ENCODE measurements at places on chromosomes 16 and 17.
A peak's percentile ranks its signal among the peaks of the same experiment; 100 is the strongest.

GRCh38 chr17:37106049-37106448, 157.3 kb downstream of the AATF start:
- no peak for DNase-seq

DNA sequence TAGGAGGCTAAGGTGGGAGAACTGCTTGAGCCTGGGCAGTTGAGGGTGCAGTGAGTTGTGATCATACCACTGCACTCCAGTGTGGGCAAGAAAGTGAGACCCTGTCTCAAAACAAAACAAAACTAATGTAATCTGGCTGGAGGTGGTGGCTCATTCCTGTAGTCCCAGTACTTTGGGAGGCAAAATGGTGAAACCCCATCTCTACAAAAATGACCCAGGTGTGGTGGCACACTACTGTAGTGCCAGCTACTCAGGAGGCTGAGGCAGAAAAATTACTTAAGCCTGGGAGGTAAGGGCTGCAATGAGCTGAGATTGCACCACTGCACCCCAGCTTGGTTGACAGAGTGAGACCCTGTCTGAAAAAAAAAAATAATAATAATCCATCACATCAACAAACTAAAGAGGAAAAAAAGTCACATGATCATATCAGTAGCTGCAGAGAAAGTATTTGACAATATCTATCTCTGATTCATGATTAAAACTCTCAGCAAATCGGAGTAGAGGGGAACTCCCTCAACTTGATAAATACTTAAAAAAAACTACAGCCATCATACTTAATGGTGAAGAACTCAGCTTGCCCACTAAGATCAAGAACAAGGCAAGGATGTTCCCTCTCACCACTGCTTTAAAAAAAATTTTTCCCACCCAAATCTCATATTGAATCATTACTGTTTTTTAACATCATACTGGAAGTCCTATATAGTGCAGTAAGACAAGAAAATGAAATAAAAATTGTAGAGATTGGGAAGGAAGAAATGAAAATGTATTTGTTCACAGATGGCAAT, 31.0 kb downstream of the DHRS7B start:
- no peak for DNase-seq

DNA sequence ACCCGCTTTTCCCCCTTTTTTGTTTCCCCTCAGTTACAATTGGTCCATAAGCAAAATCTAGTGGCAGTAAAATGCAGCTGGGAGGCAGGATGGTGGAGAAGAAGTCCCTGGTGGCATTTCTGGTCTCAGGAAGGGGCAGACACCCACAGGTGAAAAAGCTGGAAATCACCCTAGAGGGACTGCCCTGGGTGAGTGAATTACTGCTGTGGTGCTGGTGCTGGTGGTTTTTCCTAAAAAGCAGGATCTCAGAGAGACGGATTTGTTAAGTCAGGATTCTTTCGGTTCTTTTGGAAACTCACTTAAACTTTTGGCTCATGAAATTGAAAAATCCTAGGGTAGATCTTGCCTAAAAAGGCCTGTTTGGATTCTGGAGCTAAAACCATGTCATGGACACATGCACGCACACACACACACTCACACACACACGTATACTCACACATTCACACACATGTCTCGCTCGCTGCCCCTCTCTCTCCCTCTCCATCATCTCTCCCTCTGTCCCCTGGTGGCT, 65.8 kb downstream of the NKD1 start:
- DNase-seq = no peak

GRCh38 chr17:81844887-81845286, 10.0 kb upstream of the PPP1R27 start:
- DNase-seq = no peak

- DNase-seq = no peak
These were observed 2.0 kb downstream of the SLC13A5 start for GRCh38 chr17:6711081-6711674.

DNA sequence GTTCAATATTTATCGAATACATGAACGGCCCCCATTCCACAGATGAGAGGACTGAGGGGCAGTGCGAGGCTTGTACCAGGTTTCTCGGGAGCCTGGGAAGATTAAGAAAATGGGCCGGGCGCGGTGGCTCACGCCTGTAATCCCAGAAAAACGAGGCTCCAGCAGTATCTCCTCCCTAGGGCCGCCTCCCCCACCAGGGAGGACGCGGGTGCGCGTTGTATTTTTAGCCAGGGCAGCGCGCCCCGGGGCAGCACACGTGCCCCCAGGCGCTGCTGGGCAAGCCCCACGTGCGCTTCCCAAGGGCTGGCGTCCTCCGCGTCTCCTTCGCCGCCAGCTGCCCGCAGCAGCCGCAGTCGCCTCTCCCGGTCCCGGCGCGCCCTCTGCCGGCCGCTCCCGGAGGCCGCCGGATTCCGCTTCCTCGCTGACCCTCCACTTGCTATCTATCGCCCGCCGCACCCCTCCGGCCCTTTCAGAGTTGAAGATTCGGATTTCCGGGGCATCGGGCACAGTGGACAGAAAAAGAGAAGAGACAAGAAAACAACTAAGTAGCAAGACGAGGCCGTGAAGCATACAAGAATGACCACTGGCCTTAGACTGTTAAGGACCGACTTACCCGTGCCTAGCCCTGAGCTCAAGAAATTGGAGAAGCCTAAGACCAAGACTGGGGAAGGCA, 1.9 kb upstream of the YBX2 start:
- peak; percentile 87 for DNase-seq

DNA sequence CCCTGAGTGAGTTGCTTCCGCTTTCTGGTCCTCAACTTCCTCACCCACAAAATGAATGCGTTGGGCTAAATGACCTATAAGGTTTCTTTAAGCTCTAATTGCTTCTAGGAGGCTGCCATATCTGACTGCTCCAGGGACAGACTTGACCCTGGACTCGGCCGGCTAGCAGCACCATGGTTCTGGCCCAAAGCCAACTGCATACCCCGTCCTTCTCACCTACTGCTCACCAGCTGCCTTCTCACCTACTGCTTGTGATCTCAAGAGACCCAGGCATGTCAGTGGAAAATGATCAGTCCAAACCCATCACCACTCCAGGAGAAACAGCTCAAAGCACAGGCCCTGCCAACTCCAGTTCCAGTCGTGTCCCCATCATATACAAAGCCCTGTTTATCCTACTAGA, 124.3 kb upstream of the IRX5 start:
- DNase-seq = no peak

Measured in HuH-7.5 (cell line).